ENCODE measurements at places on chromosomes 12 and 14.

DNA sequence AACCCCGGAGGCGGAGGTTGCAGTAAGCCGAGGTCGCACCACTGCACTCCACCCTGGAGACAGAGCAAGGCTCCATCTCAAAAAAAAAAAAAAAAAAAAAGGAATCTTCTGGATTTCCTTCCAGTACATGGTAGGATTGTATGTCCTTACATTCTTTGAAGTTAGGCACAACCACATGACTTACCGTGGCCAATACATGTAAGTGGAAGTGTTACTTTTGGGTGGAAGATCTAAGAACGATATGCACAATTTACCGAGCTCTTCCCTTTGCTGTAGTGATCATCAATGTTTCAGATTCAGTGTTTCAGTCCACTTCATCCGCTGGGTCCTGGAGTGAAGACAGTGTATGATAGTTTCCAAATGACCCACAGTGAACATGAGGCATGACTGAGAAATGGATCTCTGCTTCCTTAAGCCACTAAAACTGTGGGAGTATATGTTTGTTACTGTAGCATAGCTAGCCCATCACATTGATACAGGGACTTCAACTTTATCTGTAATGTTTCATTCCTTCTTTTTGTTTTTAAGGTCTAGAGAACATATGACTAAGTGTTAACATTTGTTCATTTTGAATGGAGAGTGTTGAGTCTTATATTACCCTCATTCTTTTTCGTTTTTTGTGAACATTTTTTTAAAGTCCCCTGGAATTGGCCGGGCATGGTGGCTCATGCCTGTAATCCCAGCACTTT, 18.5 kb upstream of the NINJ2 start:
- DNase-seq: no peak

DNA sequence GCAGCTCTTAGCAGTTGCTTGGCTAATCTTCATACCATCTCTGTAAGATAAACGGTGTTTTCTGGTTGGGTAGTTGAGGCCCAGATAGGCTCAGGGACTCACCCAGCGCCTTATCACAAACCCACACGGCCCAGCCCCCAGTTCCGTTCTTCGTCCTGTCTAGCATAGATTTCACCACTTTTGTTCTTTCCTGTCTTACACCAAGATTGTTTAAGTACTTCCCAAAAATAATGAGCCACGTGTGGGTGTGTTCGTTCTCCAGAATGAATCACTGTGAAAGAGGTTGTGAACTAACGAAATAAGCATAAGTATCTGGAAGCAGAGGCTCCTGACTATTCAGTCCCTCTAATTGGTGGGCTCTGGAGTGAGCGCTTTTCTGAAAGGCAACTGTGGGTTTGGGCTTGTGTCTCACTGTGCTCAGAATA, 21.4 kb downstream of the ACVR1B start:
- no peak for DNase-seq

GRCh38 chr14:102508774-102509745, 516 bp downstream of the ANKRD9 start:
- DNase-seq: peak; percentile 5

DNA sequence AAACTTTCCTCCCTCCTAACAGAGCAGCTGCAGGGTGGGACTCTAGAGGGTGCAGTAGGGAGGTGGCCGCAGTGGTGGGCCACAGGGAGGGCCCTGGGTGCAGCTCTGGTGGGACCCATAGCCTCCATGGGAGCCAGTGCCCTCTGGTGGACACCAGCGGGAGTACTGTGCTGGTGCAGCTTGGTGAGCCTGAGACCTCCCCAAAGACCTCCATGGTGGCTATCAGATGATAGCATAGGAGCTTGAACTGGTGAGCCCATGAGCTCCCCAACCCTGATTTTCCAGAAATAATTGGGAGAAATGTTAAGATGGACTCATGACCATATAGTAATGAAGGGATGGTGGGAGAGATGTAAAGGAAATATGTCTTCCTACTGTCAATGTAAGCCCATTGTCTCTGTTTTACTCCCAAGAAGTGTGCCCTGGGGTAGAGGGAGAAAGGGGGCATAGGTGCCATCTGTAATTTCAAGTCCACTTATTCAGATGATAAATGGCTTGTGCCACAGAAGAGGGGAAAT, 98.7 kb downstream of the GAS2L3 start:
- peak; percentile 45 for DNase-seq

DNA sequence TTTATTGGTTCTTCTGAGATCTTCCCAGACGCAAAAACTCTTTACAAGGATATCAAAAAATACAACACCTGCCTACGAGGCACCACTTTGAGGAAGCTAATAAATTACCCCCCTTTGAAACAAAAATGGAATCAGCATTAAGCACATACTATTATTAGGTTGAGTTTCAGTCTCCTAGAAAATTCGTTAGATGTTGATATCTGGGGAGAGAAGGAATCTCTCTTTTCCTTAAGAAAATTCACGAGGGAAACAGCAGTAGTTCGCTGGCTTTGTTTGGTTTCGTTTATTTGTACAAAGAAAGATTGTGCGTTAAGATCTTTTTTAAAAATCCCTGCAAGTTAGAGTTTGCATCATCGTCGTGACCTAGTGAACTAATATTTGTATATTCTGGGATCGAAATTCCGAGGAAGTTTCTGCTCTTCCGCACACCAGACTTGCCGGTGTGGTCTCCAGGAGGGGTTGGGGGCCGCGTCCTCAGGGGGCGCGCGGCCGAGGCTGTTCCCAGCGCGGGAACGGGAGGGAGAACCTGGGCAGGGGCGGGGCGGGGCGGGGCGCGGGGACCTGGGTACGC, 12.1 kb downstream of the NKX2-1 start:
- no peak for DNase-seq

DNA sequence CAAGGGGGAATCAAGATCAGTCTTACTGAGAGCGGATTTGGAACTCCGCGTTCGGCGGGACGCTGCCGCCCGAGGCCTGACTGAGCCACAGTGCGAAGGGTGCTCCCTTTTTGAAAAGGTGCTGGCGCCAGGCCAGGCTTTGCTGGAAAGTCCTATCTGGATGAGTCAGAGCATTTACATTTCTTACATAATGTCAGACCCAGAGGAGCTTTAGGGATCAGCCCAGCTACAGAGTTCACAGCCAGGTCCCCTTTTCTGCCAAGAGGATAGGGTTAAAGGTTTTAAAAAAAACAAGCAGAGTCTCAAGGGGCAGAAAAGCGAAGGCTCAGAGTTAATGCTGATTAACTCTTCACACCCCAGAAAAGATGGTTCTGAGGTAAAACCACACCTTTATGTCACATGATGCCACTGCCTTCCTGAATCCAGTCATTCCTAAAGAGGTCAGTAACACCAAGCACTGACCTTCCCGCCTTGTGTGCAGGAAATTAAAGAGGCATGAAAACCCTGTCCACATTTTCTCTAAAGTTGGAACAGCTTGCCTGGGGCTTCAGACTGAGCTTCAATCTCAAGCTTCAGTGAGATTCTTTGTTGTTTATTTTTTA, 11.7 kb upstream of the FBXL14 start:
- peak; percentile 93 for DNase-seq

DNA sequence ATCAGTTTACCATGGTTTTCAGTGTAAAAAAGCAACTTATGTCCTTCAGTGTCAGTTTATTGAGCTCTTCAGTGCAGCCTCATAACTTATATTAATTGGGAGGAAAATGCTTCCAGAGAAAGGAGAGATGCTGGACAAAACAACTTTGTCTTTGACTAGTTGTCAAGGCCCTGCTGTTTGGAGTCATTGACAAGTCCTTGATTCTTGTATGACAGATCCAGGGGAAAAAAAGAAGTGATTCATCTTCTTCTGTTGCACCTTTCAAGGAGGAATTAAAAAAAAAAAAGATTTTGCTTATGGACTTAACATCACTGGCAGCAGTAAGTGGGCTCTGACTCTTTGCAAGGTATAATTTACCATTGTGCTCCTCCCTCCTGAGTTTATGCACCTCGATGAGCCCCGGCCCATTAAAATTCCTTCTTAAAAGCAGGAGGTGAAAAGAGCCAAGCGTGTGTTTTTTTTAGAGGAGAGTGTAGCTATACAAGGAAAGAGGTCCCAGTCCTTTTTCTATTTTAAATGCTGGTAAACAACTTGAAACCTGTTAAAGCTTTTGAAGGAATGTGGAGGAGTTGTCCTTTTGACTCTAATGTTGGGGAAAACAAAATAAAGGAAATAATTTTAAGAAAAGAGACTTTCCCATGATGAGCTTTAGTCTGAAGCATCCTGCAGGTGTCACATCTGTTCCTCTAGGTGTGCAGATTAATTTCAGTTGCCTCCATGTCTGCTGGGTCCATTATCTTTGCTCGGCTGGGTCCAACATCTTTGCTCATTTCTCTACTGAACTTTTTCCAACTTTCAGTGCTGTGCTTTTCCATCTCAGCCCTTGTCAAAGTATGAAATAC, 431.6 kb downstream of the RAD51B start:
- DNase-seq: no peak

- no peak for DNase-seq
Observed at GRCh38 chr14:94044476-94045091, 18.4 kb downstream of the OTUB2 start.

DNA sequence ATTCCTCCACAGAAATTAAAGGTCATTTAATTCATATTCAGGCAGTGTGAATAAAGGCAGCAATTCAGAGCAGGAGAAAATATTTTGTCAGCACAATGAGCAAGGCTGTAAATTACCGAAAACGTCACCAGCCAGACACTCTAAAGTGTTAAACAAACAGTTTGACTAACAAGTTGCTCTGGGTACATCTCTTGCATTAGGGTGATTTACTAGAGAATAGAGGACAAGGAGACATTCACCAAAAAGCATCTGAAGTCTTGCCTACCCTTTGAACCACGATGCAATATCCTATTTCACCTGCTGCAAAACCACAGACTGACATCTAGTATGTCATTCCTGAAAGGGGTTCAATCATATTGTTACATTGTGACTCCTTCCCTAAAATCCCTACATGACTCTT, 27.1 kb upstream of the GPHB5 start:
- DNase-seq: no peak

GRCh38 chr14:105508601-105509000, 17.6 kb downstream of the TEDC1 start:
- DNase-seq: no peak

DNA sequence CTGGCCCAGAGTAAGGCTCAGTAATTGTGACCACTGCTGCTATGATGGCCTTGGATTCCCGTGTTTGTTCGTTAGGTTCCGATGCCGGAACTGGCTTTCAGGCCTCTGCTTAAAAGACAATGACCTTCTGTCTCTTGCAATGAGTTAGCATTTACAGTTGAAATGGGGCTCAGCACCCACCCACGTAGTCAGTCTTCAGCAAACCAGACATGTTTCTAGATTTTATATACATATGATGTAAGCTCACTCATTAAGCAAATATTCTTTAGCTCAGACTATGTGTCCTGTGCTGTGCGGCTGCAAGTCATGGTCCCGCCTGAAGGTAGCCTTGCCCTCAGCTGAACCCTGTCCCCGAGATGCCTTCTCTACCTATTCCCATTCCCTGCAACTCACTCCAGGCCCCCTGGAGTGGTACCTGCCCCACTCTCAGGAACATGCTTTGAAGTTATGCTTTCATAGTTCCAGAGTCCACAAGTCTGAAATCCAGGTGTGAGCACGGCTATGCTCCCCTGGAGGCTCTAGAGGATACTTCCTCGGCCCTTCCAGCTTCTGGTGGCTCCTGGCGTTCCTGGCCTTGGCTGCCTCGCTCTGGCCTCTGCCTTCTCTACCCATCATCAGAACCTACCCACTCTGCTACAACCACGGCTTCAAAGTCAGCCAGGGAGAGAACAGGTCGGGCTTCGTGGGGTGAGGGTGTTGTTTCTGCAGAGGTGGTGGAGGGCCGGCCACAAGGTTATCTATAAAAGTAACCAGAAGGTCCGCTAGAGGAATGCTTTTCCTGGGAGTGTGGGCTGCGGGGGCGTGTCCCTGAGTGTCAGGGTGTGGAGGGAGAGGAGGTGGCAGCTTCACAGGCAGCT, 157.8 kb downstream of the RBM19 start:
- no peak for DNase-seq

- no peak for DNase-seq
Observed at GRCh38 chr14:54133896-54134295, 177.3 kb upstream of the BMP4 start.

DNA sequence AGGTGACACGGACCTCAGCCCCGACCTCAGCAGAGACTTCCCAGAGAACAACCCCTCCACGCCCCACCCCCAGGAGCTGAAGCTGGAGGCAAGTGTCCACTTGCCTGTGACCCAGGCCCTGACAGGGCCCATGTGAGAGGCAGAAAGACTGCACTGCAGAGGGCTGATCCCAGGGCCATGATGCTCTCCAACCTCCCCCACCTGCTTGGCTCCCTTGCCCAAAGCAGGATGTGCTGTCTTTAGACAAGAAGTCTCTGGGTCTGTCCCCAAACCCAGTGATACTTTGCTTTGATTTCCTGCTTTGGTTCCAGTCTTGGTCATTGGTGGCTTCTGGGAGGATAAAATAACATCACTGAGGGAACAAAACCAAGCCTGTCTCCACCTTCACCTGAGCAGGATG, 59.4 kb downstream of the BCL11B start:
- no peak for DNase-seq

- no peak for DNase-seq
Observed at GRCh38 chr14:81986005-81986404, 452.4 kb upstream of the SEL1L start.

GRCh38 chr12:96828169-96828789, 78.8 kb upstream of the NEDD1 start:
- no peak for DNase-seq

- DNase-seq: no peak
Observed at GRCh38 chr14:97948841-97949240, 1151.7 kb downstream of the VRK1 start.

DNA sequence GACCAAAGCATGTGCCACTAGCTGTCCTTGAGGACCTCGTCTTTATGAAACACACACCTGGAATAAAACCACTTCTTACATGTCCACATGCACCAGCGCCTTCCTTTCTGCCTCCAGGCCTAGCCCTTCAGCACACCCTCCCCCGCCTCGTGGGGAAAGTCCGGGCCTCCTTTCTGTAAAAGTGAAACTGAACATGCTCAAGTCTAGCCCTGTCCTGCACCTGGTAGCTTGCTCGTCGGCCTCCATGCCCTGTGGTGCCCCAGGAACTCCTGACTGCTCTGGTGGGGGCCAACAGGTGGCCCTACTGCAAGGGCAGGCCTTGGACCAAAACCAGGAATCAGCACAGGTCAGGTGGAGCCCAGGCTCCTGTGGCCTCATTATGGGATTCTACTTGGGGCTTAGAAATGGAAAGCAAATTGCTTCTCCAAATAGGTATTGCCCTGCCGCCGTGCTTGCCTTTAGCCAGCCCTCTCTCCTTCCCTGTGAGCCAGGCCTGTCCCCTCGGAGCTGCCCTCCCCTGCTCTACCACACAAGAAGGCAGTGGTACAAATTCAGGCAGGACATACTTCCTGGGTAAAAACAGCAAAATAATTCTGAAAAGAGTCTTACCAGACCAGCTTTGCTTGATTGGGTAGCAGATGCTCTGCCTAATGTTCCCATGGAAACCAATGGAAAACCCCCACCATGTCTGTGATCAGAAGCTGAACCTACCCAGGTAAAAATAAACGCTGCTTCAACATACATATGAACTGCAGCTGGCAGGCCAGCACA, 43.5 kb downstream of the ERH start:
- DNase-seq: peak; percentile 91

DNA sequence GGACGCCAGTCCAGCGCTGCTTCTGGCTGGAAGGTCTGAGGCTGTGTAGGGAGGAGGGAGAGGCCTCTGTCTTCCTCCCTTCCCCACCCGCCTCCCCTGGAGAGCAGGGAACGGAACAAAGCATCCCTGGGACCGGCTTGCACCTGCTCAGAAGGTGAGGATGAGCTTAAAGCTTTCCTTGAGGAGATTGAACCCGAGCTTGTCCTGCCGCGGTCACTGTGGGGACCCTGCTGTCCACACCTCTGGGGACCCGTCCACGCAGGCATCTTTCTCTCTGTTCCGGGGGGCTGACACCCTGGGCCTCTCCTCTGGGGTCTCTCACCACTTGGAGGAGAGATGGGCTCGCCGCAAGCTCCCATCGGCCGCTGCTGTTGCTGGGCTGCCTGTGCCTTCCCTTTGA, 33.2 kb upstream of the SFSWAP start:
- DNase-seq: no peak

GRCh38 chr12:52441320-52441911, 7.2 kb upstream of the KRT75 start:
- DNase-seq: no peak

Data from RPMI8226 (cell line).